Suppressor macrophage treated with lipopolysaccharide for 1 hour (primary cell): ENCODE measurements at places on chromosomes 7 and 10.

DNA sequence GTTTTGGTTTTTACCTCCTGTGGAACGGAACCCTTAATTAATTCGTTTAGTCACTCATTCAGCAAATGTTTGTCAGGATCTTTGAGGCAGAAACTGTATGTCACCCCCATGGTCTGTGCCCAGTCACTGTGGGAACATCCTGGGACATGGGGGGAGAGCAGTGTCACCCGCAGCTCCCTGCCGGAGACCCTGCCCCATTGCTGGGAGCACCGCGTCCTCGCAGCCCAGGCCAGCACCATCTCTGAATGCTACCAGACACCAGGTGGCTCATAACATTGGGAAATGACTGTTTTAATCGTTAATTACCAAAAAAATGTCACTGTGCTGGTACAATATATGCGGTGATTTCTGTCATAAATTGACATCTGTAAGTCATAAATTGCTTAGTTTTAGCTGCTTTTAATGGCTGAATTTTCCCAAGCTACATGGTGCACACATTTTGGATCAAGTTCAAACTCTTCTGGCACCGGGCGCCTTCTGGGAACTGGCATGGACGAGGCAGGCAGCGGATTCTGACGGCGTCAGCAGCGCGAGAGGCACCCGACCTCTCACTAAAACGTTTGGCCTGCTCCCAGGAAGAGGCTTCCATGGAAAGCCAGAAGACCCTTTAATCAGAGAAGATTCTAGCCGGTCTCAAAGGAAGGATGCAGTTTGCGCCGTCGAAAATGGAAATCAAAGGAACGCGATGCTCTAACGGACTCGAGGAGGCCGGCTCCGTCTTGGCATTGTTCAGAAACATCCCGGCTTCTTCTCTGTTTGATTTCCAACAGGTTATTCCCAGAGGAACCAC, 184.2 kb downstream of the ADARB2 start:
- no peak for DNase-seq

DNA sequence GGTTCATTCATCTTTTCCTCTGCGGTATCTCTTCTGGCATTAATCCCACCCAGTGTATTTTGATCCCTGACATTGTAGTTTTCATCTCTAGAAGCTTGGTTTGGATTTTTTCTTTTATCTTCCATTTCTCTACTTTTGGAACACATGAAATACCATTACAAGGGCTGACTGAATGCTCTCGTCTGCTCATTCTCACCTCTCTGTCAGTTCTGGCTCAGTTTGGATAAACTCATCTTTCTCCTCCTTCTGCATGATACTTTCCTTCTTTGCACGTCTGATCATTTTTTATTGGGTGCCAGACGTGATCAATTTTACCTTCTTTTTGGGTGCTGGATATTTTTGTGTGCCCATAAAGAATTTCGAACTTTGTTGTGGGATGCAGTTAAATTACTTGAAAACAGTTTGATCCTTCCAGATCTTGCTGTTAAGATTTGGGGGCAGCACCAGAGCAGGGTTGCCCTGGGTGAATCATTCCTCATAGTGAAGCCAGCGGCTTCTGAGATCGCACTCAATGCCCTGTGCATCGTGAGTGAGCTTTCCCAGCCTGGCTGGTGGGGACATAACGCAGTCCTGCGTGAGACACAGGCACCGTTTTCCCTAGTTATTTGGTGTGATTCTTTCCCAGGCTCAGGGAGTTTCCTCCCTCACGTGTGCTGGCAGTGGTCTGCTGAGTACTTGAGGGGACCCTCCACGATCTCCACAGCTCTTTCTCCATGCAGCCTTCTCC, 53.8 kb downstream of the LHPP start:
- no peak for DNase-seq

DNA sequence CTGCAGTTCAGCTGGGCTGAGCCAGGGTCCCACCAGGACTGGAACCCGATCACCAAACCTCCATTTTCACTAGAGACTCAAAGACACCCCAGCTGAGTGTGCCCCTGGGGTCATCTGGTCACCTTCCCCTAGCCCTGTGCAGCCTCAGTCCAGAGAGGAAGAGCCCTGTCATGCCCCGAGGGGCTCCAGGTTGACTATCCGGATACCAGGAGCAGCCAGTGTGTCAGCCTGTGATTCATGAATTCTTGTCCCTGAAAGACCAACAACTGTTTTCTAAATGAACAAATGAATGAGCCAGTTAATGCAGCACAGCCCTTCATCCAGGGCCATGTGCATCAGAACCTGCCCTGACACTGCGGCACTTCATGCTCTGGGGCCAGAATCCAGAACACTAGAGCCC, 201.9 kb upstream of the TCERG1L start:
- no peak for DNase-seq

- DNase-seq: no peak
Measured at GRCh38 chr10:133142523-133143199, 17.4 kb upstream of the KNDC1 start.

- no peak for DNase-seq
Measured at GRCh38 chr7:96016056-96016586, 243.8 kb downstream of the DYNC1I1 start.

DNA sequence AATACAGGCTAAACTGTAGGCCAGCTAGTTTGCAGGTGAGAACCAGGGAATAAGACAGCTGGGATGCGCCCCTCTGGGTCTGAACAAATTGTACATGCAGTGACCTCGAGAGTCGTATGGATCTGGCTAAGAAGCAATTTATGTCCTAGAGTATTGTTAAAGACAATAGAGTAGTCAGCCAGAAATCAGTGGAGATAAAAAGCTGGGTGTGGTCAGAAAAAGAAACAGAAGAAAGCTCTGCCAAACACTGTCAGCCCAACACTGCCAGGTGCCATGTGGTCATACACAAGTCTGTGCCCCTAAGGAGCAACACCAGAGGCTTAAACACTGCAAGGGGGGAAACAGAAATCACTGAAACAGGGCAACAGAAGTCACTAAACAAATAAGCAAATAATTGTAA, 62.2 kb downstream of the CNOT4 start:
- DNase-seq: no peak

GRCh38 chr10:124253006-124253405, 159.6 kb upstream of the CHST15 start:
- no peak for DNase-seq

GRCh38 chr10:125153703-125154490, 6.5 kb downstream of the CTBP2 start:
- peak; percentile 66 for DNase-seq

DNA sequence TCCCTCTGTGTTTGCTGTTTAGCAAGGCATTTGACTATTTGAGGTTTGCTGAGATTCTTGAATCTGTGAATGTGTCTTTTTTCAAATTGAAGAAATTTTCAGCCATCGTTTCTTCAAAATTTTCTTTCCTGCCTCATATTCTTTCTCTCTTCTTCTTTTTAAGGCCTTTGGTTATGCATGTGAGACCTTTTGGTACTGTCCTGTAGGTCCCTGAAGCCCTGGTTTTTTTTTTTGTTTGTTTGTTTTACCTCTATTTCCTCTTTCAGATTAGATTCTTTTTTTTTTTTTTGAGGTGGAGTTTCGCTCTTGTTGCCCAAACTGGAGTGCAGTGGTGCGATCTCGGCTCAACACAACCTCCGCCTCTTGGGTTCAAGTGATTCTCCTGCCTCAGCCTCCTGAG, 45.3 kb downstream of the MLLT10 start:
- DNase-seq: no peak

GRCh38 chr7:54678763-54679489, 80.1 kb downstream of the SEC61G start:
- no peak for DNase-seq

GRCh38 chr7:39609113-39609934, 14.0 kb upstream of the RALA start:
- peak; percentile 88 for DNase-seq

DNA sequence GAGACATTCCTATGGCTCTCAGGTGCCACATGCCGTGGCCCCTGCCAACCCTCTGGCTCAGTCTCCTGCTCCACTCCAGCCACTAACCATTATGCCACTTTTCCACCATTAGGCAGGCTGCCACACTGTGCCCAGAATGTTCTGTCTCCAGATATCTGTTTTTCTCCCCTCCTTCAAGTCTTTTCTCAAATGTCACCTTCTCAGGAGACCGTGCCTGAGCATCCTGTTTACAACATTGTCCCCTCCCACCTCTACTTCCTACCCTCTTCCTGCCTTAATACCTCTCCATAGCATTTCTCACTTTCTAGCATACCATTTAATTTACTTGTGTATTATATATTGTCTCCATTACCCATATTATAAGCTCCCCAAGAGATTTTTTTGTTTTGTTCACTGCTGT, 162.5 kb upstream of the LYZL2 start:
- no peak for DNase-seq

- no peak for DNase-seq
Measured at GRCh38 chr7:23356726-23357125, 57.6 kb downstream of the MALSU1 start.

DNA sequence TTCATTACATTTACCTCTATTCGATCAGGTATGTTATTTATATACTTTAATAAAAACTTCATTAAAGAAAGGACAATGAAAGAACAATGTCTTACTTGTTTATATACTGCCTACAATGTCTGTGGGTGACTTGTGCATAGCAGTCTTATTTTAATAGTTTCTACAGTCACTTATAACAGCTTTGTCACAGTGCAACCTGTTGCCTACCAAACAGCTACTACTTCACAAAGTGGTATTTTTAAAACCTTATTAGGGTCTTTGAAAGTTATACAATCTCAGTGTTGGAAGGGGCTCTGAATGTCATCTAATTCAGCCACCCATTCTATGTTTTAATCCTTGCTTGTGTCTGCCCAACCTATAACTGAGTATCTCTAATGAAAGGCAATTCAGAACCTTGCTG, 19.0 kb downstream of the MTPN start:
- no peak for DNase-seq

DNA sequence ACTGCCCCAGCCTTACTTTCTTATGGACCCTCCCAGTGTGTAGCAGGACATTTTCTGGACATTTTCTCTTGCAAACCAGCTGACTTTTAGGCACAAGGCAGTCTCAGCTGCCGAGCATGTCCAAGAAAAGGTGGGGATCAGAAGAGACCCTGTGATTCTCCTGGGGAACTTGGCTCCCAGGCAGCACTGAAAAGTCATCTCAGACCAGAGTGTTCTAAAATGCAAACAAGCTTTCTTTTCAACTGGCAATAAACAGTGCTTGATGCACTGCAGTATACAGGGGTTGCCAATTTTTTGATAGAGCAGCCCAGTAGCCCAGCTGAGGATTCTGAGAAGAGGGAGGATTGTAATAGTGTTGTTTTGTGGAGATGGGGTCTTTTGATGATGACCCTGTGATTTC, 168.0 kb upstream of the PHYHIPL start:
- DNase-seq: no peak

- no peak for DNase-seq
Measured at GRCh38 chr10:92850185-92850584, 1.9 kb downstream of the EXOC6 start.

DNA sequence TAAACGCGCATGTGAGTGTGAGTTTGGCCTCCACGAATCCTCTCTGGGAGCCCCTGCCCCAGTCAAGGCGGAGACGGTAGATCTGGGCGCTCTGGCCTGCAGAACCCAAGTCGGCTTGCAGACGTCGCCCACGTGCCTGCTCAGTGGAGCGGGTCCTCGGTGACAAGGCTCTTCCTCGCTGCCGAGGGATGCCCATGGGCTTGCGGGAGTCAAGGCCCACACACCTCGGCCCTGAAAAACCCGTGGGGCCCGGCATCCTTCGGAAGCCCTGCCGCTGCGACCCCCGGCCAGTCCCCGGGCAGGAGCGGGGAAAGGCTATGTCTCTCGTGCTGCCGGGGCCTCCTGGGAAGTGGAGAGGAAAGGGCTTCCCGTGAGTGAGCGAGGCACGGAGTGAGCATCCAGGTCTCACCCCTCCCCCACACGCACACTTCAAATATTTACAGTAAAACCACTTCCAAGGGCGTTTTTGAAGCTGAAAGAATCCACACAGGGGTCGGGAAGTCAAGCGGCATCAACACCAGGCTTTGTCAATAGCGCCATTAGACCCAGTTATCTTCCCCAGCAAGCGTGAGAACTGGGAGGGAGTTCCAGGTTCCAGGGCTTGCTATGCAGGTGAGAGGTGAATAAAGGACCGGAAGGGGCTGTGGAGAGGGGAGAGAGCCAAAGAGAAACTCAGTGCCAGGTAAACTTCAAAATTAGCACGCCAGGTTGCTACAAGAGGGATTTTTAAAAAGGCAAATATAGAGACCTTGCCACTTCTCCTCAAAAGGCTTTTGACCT, 1.1 kb upstream of the MNX1 start:
- DNase-seq: no peak

- no peak for DNase-seq
Measured at GRCh38 chr10:16728266-16728665, 89.0 kb downstream of the RSU1 start.

DNA sequence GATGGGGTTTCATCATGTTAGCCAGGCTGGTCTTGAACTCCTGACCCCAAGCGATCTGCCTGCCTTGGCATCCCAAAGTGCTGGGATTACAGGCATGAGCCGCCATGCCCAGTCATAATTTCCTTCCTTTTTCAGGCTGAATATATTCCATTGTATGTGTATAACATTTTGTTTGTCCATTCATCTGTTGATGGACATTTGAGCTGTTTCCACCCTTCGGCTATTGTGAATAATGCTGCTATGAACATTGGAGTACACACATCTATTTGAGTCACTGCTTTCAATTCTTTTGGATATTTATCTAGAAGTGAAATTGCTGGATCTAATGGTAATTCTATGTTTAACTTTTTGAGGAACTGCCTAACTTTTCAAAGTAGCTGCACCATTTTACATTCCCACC, 34.6 kb downstream of the TLX1 start:
- no peak for DNase-seq

GRCh38 chr7:138328215-138328614, 131.8 kb upstream of the TRIM24 start:
- no peak for DNase-seq

DNA sequence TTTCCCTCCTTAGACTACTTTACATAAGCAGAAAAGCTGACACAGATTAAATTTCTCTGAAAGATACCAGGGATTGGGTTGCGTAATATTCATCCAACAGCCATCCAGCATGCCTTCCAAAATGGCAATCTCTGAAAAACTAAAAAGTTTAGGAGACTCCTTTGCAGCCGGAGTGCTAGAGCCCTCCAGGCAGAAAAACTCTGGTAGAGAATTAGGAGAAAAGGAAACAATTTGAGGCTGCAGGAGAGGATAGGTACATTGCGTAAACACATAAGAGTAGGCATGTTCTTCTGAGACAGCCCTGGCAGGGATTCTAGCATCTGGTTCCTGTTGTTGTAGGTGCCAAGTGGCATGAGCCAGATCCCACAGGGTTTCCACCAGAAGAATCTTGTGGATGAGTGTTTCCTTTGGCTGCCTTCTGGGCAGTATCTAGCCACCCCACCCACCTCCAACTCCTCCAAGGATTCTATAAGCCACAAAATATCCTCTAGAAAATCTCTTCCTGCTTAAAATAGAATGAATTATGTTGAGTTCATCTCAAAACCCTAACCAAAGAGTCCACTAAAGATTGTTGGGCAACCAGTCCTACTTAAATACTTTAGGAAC, 402.4 kb downstream of the HGF start:
- DNase-seq: no peak

GRCh38 chr7:50355817-50356178, 51.3 kb downstream of the IKZF1 start:
- peak; percentile 83 for DNase-seq
